ENCODE measurements at places on chromosomes 12 and 14.

DNA sequence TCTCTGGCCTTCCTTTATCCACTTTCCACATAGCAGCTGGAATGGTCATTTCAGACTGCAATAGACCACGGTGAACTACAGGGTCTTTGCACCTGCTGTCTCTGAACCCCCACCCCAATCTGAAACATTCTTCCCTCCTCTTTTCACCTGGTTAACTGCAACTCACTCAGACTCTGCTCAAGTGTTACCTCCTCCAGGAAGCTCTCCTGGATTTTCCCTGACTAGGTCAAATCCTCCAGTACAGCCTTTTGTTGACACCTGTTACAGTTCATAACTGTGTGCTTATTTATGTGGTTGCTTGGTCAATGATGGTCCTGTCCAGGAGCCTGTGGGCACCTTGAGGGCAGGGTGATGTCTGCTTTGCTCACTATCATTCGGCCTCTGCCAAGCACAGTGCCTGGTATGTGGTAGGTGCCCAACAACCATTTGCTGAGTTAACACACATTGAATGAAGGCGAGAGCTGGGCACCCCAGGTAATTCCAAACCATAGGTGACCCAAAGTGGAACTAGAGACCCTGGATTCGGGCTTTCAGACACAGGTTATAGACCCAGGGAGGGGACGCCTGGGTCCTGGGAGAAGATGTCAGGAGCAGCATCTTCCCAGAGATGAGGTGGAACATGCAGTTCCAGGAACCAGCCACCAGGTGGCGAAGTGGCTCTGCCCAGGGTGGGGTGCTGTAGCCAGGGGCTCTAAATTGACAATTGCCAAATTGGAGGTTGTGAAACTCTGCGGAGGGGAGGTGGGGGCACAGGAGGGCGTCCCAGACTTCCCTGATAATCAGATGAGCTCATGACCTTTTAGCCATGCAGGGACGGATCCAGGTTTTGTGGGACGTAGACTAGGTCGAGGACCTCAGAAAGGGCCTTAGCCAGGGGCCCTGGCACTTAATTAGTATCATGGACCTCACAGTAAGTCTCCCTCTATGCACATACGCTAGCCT, 28.1 kb downstream of the TRPV4 start:
- peak; percentile 39 for DNase-seq

GRCh38 chr12:23949348-23950209, at the start of gene SOX5:
TSS of gene SOX5 (minus strand) at chr12:23949670. CDS start at chr12:23949601, 69 bp downstream.
- peak; percentile 68 for DNase-seq

- no peak for DNase-seq
These were observed 190.2 kb upstream of the LMO3 start for GRCh38 chr12:16796168-16796567.

- peak; percentile 42 for DNase-seq
These were observed 241.4 kb upstream of the PDZRN4 start for GRCh38 chr12:40946612-40947194.

DNA sequence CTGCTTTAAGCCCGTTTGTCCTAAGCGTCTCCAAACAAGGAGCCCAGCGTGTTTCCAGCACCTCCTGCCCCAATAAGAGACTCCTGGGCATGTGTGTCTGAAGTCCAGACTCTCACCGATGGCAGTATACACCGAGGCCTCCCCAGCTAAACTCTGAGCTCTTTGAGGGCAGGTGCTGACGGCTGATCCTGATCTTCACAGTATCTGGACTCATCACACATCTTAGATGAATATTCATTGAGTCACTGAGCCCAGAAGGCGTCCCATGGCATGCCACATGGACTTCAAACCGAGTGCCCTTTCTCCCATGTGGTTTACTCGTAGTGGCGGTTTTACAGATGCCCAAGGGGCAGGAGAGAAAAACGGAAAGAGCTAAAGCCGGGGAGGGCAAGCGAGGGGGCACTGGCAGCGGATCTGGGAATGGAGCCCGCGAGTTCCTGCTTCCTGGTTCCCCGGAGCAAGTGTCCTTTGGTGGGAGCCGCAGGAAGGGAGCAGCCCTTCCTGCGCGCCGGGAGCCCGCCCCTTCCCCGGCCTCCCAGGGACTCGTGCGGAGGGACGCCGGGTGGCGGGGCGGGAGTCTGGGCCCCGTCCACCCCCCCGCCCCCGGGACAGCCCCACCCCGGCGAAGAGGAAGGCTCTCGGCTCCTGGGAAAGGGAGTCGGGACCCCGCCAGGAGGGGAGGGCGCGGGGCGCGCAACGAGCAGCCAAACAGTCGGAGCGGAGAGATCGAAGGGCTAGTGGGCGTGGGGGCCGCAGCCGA, 585 bp upstream of the TEAD4 start:
- peak; percentile 67 for DNase-seq

- DNase-seq = peak; percentile 57
These were observed 1752.4 kb upstream of the FLRT2 start for GRCh38 chr14:83777516-83777915.

- DNase-seq = peak; percentile 40
These were observed 621 bp upstream of the ANAPC7 start for GRCh38 chr12:110403976-110404682.

- peak; percentile 67 for DNase-seq
These were observed 8.3 kb downstream of the IKZF4 start for GRCh38 chr12:56029166-56029519.

- DNase-seq = peak; percentile 26
These were observed 128.4 kb downstream of the NTF3 start for GRCh38 chr12:5560265-5560664.

DNA sequence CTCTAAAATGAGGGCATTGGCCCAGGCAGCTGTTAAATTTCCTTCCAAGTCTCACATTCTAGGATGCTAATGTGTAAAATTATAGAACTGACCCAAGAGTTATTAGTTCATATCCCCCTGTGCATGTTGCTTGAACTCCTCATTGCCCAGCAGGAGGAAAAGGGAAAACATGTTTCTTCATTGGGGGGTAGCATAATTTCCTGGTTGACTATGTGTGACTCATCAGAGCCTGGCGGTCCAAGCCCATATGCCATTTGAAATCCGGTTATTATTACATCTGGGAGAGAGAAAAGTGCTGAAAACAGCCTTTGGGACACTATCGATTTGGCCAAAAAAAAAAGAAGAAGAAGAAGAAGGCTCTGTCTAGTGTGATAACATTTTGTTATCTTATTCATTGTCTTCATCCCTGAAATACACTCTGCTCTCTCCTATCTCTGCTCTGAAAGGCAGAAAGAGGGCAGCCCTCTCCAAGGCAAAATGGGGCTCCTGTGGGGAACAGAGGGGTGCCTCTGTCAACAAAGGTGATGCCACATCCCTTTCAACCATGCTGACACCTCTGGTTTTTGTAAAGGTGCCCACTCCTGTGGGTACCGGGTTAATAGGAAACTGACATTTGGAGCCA, 114.2 kb downstream of the DAD1 start:
- DNase-seq = peak; percentile 2

GRCh38 chr14:104591506-104592291, 12.1 kb downstream of the C14orf180 start:
- no peak for DNase-seq

DNA sequence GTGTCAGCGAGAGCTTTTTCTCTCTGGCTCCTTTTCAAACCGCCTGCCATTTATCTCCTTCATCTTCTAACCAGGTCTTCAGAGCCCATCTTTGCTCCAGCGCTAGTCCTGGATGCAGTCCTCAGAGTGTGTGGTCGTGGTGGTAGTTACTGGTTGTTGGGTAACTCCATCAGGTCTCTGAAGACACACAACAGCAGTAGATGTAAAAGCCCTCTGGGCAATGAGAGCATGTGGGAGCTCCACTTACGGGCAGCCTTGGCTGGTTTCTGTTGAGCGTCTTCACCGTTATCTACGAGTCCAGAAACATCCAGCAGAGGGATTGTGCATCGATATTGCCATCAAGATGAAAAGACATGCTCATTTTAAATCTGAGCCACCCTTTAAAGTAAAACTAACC, 61.2 kb downstream of the FBXL14 start:
- no peak for DNase-seq

DNA sequence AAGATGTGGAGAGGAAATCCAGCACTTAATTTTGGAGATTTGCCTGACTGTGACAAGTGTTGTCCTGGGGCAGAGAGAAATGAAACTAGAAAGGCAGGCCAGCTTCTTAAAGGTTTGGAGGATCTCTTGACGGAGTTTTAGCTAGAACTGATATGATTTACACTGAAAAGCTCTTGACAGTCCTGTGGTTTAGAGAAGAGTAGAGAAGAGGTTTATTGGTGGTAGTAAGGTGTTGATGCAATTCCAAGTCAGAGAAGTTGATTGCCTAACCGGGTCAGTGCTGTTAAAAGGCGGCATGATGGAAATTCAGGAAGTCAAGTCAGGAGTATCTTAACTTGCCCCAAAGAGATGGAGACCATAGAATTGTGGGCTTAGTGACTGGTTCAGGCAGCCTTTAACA, 89.0 kb upstream of the TRAF3 start:
- DNase-seq = no peak

DNA sequence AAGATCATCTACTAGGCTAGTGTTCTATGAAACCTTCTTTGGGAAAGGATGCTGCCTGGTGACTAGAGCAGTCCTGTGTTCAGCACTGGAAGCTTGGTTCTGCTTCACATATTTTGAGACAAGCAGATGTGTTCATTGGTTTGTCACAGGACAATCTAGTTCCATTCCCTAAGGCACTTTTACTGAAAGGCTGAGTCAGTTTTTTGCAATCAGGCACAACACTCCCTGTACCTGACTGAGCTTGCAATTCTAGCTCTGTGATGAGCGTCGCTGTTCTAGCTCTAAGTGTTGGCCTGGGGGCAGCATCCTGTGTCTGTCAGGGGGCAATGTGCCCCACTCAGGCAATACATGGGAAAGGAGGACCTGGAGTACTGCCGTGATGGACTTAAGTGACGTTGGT, 144.4 kb downstream of the CAND1 start:
- DNase-seq = no peak

- DNase-seq = peak; percentile 16
These were observed 5.6 kb upstream of the SYNJ2BP start for GRCh38 chr14:70422538-70422937.

- no peak for DNase-seq
These were observed 191.9 kb downstream of the STXBP6 start for GRCh38 chr14:24858052-24858451.

GRCh38 chr14:91041450-91041849, 19.0 kb downstream of the RPS6KA5 start:
- DNase-seq = no peak

- peak; percentile 65 for DNase-seq
These were observed 67.2 kb upstream of the DIO2 start for GRCh38 chr14:80278293-80279023.

DNA sequence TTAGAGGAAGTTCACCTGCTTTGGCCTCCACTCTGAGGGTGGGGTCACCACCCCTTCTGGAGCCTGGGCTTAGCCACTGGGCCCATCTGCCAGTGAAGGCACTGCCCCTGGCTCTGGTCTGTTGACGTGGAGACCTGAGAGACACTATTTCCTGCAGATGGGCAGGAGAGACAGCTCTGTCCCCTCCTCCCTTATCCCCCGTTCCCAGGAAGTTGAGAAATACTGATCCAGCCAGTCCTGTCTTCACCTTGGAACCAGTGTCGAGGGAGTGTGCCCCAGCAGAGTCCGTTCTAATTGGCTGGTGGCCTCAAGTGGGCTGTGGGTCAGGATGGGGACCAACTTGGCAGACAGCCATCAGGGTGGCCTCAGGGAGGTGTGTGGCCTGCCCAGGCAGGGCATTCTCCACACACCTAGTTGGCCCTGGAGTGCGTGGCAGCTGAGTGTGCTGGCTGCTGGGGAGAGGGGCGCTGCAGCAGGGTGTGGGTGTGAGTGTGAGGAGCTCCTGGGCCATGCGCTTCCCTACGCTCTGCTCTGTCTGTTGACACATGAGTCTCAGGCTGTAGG, 25.4 kb downstream of the CLSTN3 start:
- no peak for DNase-seq

GRCh38 chr12:94614288-94614721, 36.1 kb downstream of the TMCC3 start:
- no peak for DNase-seq

- DNase-seq = peak; percentile 34
These were observed 3.6 kb downstream of the L2HGDH start for GRCh38 chr14:50308363-50308915.

DNA sequence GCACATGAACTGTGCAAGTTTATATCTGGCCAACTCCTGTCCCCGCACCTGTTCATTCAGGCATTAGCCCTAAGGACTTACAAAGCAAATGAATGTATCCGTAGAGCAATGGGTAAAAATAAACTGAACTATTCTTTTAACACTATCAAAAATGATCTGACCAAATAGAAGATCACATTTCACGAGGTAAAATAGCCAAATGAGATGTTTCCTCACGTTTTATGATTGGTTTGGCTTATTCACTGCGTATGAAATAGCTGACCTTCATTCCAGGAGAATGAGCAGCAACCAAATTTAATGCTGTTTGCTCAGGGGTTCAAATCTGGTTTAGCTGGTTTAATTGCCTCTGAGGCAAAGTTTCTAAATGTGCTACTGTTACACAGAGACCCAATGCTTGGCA, 216.0 kb upstream of the EEA1 start:
- DNase-seq = peak; percentile 16

Measured in IMR-90 (cell line).